Dermis microvascular lymphatic vessel endothelial cell (primary cell): ENCODE measurements at places on chromosomes 2 and 18. TPM values are rescaled to one million over a fixed set of nuclear protein-coding genes. Genes with fewer than 3 reads are reported as not detected.

- DNase-seq: no peak
Observed at GRCh38 chr2:285531-285930, 2.4 kb downstream of the ALKAL2 start.

ASPRV1 gene
- total RNA-seq: under 0.01 and 0.25 TPM in 2 replicates

DNA sequence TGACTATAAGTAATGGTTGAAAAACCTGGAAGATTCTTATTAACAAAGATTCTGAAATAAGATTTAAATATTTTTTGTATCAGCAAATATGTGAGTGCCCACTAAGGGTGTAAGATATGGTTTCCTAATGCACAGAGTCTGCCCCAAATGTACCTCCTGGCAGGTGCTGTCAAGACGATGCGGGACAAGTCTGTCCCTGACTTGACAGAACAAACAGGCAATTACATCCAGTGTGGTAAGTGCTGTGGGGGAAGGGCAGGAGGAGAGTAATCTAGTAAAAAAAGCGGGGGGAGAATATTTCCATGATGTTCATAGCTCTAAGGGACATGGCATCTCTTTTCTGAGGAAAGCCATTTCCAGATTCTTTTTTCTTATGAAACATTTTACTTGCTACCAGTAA lies 127.5 kb downstream of the COL4A4 start:
- no peak for DNase-seq

DNA sequence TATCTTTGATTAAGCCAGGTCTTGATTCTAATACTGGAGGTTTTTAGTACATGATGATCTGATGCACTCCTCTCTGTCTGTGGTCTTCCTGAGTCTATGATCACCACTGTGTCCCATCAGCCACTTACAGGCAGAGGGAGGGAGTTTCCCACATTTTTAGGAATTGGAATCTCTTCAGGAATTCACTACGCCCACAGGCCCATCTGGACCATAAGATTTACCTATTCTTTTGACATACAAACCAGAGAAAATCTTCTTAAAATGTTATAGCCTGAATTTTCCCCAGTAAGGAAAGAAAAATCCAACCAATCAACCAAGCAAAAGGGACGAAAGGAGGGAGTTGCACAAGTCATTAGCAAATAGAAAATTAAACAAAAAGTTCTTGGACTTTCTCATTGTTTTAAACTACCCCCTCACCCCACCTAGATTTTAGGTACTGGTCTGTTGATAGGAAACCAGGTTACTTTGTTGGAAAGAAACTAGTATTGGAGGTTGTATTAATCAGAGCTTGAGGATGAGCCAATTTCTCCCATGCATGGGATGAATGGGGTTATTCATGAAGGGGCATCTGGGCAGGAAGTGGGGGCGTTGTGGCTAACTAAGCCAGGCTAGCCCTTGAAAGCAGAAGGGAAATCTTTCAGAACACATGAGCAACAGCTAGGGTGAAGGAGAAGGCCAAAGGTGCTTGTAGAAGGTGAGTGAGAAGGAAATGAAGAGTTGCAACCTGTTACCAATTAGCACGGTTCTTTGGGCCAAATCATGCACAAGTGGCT lies 328.2 kb upstream of the MEX3C start:
- no peak for DNase-seq

DNA sequence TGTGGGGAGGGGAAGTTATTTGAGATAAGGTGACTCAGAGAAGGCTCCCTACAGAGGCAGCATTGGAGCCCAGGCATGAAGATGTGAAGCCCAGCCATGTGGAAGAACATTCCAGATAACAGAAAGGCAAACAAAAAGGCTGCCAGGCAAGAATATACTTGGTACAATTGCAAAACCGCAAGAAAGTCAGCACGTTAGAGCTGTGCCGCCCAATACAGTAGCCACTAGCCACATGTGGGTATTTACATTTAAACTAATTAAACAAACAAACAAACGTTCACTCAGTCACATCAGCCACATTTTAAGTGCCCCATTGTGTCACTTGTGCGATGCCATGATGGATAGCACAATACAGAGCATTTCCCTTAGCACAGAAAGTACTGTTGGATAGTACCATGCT lies 179.6 kb downstream of the SATB2 start:
- no peak for DNase-seq

NPPC gene
- total RNA-seq: not detected in 2 replicates

DNA sequence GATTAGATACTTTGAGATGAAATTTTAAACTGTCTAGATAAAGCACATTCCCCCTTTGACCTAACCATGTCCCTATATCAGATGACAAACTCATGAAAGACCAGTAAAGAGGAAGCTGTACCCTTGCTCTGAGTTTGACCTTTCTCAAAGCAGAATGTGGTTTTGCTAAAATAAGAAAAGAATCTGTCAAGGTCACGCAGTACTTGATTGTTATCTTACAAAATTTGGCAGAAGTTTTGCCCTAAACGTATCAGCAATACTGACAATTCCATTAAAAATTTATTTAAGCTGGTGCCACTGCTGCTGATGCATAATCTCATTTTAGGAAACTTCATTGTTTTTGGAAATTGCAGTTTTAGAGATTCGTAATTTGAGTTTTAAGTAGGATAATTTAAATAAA lies 31.2 kb upstream of the GALM start:
- DNase-seq: no peak

TTC32 gene
- total RNA-seq: 6.3 and 8.7 TPM in 2 replicates

DNA sequence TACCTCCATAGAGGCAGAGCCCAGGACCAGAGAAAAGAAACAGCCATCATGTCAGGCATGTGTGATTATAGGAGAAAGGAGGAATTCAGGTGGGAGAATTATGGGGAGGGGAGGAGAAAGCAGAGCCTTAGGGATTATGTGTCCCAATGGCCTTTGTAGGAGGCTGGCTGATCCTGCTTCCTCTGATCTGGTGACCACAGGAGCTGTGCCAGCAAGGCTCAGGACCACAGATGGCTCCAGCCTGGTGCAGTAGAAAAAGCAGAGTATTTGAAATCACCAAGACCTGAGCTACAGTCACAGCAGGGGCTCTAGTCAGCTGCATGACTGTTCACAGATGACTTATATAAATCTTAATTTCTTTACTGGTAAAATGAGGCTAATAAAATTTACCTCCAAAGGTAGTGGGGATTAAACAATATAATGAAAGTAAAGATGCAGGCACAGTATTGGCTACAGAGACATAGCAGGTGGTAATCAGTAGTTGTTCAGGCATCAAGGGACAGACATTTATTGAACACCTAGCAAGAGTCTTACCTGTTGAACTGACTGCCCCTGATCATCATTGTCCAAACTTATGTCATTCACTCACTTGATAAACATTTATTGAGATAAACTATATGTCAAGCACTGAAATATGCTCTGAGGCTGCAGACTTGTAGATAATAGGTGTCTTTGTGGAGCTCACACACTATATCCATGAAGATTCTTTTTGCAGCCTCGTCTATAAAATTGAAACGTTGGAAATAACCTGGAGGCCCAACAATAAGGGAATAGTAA lies 121.3 kb downstream of the MYCN start:
- no peak for DNase-seq

DNA sequence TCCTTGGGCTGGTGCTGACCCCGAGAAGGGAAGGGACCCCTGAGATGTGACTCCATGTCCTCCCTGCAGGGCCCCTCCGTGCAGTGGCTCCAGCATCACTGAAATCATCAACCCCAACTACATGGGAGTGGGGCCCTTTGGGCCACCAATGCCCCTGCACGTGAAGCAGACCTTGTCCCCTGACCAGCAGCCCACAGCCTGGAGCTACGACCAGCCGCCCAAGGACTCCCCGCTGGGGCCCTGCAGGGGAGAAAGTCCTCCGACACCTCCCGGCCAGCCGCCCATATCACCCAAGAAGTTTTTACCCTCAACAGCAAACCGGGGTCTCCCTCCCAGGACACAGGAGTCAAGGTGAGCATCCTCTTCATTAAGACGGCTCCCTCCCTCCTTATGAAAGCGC lies 53.4 kb upstream of the ATG16L1 start:
- DNase-seq: no peak

CDKL4 gene
- 0.25 and 0.64 TPM in 2 replicates for total RNA-seq

DNA sequence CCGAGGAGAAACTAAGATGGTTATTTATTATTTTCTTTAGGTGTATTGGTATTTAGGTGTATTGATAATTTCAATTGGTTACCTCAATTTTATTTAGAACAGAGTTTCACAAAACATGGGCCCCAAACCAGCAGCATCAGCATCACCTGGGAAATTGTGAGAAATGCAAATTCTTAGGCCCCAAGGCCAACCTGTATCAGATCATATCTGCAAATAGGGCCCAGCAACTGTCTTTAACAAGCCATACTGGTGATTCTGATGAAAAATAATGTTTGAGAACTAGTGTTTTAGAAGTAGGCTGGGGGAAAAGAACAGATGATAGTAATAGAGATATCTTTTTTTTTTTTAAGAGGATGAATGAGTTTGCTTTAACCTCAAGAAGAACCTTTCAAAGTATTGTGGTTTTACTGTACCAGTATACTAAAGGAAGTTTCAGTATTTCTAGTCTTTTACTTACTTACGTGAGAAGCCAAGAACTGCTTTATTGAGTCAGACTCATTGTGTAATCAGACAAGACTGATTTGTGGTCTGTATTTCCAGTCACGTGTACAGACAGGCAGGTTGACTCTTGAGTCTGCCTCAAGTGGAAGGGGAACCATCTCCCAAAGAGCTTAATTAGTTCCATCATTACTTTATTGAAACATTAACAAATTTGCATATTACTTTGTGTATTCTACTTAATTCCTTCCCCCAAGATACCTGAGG lies 60.4 kb upstream of the GAREM1 start:
- no peak for DNase-seq

DNA sequence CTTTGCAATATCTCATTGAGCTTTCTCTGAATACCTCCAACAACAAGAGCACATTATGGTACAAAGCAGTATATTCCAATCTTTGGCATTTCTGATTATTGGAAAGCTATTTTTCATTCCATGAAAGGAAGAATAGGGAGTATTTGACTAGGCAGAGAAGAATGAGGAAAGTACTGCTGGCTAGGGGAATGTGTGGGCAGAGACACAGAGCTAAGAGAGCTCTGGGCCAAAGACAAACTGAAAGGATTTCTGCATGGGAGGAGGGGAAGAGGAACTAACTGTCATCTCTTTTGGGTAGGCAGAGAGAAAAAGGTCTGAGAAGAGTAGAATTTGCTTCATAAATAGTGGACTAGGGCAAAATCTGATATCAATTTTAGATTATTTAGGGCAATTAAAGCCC lies 150.8 kb downstream of the CCDC85A start:
- DNase-seq: no peak

DNA sequence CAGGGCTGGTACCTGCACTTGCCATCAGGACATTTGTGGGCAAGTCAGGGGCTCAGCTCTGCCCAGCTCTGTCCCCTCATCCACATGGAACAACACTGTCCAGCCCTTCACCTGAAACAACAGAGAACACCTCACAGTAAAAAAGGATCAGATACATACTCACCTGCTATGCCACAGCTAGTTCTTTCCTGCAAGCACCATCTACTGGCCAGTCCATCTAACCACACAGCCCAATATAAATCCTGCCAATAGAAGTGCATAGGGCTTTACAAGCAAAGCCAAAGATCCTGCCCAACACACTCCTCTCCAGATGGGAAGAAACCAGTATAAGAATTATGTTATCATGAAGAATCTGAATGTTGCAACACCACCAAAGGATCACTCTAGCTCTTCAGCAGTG lies 52.2 kb upstream of the GALNT13 start:
- no peak for DNase-seq

DNA sequence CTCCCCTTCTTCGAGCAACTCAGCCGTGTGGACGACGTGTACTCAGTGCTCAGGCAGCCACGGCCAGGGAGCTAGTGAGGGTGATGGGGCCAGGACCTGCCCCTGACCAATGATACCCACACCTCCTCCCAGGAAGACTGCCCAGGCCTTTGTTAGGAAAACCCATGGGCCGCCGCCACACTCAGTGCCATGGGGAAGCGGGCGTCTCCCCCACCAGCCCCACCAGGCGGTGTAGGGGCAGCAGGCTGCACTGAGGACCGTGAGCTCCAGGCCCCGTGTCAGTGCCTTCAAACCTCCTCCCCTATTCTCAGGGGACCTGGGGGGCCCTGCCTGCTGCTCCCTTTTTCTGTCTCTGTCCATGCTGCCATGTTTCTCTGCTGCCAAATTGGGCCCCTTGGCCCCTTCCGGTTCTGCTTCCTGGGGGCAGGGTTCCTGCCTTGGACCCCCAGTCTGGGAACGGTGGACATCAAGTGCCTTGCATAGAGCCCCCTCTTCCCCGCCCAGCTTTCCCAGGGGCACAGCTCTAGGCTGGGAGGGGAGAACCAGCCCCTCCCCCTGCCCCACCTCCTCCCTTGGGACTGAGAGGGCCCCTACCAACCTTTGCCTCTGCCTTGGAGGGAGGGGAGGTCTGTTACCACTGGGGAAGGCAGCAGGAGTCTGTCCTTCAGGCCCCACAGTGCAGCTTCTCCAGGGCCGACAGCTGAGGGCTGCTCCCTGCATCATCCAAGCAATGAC lies 4.8 kb downstream of the CTDSP1 start:
- DNase-seq: no peak

CAPN13 gene
- not detected in 2 replicates for total RNA-seq

DNA sequence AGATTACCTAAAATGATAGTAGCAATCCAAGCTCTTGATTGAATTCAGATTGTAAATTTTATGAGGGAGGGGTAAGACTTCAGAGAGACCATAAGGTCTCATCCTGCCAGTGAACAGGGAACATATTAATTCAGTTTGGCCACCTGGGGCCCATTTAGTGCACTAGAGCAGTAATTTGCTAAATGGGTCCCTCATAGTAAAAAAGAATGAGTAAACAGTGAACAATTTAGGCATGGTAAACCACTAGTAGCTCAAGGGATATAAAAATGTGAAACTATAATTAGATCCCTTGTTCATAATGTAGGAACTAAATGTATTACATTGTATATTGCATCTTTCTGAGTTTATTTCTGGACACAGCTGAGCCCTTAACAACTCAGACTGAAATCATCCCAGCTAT lies 4.9 kb upstream of the PHLPP1 start:
- no peak for DNase-seq

DNA sequence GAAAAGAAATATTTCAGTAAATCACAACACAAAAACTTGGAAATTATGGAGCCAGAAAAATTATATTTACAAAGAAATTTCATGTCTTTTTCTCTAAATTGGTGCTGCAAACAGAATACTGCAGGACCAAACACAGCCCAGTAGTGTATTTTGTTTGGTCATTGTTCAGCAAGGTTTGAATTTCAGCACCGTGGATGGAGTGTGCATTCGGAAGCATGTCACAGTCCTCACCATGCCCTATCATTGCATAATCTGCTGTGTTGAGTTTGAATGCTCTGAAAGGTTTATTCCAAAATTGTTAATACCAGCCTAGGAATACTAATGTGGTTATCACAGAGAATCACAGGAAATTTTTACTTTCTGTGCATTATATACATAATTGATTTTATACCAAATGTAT lies 296.7 kb downstream of the METTL4 start:
- DNase-seq: no peak
